Right ventricle myocardium superior (tissue), 1 donor: ENCODE measurements at places on chromosomes 6 and 20. TPM values are rescaled to one million over a fixed set of nuclear protein-coding genes. Genes with fewer than 3 reads are reported as not detected.
A peak's percentile ranks its signal among the peaks of the same experiment; 100 is the strongest.

GRCh38 chr6:144909753-144910285, 624.7 kb downstream of the UTRN start:
- DNase-seq = no peak

DNA sequence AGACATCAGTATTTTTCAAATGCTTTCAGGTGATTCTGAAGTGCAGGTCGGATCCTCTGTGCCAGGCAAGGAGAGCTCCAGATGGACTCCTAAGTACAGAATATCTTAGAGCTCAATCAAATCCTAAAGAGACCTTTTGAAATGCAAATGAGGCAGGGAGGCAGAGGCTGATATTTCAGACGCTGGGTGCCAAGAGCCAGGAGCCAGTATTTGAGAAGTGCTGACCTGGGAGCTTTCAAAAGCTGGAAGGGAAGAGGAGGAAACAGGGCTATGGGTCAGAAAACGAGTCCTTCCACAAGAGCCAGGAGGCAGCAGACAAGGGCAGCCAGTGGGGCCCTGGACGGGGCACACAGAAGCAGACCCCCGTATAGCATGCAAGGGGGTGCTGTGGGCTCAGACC, 46.1 kb upstream of the DSN1 start:
- no peak for DNase-seq

DNA sequence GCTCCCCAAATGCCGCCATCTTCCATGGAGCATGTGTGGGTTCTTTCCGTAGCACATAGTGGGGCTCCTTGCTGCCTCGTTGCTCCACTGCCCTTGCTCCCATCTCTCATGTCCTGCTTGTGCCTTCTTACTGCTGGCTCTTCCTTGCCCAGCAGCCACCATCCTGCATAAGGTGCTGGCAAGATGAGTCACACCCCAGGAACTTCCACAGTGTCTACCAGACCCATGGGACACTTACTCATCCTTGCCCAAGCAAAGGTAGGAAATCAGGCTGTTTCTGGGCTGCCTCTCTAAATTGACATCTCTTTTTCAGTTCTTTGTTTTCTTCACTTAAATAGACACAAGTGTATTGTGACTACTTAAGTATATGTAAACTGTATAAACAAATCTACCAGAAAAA, 39.4 kb upstream of the RGS17 start:
- DNase-seq = no peak

DNA sequence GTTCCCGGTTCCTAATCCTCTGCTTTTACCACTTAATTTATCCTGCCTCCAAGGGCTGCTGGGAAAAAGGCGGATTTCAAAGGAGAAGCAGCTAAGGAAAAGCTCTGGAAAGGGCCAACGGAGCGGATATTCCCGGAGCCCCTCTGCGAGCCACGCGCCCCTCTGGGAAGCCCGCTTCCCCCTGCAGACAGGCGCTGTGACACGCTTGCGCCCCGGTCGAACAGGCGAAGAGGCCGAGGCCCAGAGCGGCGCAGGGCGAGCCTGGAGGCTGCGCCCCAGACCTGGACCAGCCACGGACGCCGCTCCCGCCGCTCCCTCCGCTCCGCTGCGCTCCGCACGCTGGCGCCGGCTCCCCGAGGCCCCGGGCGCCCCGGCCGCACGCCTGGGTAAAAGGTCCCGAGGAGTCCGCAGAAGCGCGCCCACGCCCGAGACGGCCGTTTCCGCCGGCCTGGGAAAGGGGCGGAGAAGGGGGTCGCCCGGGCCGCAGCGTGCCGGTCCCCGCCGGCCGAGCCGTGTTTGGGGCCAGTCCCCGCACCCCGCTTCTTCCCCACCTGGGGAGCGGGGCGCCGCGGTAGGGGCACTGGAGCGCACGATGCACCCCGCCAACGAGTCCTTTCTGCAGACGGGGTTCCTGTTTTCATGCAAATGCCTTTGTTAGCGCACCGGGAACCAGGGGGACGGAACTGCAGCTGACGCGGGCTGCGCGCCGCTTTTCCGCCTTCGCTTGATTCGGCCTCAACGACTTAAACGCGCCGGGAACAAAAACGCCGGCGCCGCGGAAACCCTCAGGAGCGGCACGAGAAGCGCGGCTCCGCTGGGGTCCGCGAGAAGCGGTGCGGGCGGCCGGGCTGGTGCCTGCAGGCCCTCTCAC, 91.9 kb upstream of the SIRPA start:
- peak; percentile 84 for DNase-seq

The TSBP1 gene
- not detected for total RNA-seq

The TCF15 gene
- 13.4 TPM for total RNA-seq

The HSPA1L gene
- 2.0 TPM for total RNA-seq

The EMILIN3 gene
- 5.6 TPM for total RNA-seq
